ENCODE measurements at places on chromosomes 4 and X.

GRCh38 chr4:54897590-54897989, 227.8 kb downstream of the KDR start:
- no peak for DNase-seq

GRCh38 chr4:69965628-69966027, at the start of gene CSN2:
Gene CSN2 (minus strand): TSS chr4:69965728. CDS start chr4:69960995, 4,733 bp downstream.
- no peak for DNase-seq

DNA sequence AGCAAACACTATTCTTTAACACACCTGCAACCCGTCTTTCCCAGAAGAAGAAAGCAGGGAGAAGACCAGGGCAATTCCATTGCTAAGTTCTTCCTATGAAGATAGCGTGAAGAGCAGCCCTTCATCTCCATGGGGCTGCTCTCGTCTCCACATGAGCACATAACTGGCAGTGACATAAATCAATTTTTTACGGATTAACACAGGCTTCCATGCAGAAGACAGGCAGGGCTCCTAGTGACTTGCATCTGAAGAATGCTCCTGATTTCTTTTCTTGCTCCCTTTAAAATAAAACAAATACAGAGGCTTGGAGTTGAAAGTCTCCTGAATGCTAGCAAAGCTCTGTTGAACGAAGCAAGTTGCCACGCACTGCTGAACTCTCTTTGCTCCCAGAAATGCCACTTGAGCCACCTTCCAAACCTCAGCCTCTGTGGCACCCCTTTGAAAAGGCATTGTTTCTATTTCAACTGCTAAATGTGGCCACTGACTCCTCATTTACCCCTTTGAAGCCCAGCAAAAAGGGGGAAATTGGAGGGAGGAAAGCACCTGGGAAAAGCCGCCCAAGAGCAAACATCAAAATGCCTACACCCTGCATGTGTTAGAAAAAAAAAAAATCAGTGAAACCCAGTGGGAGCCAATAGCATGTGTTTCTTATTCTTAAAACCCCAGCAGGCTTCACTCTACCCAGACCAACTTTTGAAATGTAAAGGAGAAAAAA, 383.7 kb downstream of the IDS start:
- no peak for DNase-seq

DNA sequence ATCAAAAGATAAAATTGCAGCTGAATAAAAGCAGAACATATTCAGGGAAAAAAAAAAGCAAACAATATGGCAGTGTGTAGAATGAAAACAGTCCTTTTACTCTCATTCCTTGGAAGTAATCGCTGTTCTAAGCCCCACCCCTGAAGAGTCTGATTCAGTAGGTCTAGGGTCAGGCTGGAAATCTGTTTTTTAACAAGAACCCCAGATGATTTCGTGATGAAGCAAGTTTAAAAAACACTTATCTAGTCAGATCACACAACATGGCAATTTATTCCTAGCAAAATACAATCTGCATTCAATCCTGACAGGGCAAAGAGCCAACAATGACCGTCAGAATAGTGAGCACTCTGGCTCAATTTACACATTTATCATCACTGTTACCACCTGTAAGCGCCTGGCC, 16.1 kb downstream of the FAM120C start:
- no peak for DNase-seq

DNA sequence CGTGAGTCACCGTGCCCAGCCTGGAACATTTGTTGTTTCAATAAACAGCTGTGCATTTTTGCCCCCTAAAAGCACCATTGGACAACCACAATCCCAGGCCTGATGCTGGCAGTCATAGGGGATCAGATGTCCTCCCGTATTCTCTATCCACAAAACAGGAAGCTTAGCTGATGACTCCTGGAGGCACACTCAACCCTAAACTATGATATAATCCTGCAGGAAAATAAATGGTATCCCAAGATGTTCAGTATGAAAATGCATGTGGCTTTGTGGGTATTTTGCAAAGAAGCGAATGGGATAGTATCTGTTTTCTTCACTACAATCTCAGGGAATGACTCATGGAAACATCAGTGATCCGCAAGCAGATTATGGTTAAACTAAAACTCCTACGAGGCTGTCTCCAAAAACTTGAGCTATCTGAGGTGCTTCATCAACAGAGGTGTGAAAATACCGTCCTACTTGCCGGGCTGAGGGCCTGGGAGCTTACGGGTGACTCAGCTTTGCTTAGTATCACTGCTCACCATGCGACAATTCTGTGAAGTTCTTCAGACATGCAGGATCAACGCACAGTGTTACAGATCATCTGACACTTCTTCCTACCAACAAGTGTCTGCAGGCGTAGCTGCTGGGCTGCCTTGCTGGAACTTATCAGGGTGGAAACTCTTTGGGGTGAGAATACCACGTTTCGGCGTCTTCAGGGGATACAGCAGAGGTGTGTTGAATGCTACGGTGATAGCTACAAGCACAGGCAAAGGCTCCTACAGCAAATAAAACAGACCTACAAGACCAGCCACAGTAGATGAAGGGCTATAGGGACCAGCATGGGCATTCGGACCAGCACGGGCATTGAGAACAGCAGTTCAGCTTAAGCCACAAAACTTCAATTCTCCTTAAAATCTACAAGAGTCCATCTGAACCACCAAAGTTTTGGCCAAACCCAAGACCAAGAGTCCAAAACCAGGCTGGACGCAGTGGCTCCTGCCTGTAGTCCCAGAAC, 148.5 kb downstream of the DHRSX start:
- no peak for DNase-seq

DNA sequence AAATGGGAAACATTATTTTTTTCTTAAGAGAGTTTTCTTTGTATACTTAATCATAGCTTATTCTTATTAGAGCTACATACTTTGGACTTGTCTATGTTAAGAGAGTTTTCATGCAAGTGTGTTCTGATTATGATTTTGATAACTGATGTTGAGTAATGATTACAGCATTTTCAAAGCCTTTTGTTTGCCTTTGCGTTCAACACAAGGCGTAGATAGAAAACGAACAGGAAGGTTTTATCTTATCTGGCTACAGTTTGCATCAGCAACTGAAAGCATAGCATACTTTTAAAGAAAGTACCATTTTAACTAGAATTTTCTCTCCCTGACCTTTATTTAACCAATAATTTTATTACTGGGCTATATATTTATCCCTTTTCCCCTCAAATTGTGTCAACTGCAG, 51.6 kb upstream of the PDLIM5 start:
- DNase-seq: no peak

DNA sequence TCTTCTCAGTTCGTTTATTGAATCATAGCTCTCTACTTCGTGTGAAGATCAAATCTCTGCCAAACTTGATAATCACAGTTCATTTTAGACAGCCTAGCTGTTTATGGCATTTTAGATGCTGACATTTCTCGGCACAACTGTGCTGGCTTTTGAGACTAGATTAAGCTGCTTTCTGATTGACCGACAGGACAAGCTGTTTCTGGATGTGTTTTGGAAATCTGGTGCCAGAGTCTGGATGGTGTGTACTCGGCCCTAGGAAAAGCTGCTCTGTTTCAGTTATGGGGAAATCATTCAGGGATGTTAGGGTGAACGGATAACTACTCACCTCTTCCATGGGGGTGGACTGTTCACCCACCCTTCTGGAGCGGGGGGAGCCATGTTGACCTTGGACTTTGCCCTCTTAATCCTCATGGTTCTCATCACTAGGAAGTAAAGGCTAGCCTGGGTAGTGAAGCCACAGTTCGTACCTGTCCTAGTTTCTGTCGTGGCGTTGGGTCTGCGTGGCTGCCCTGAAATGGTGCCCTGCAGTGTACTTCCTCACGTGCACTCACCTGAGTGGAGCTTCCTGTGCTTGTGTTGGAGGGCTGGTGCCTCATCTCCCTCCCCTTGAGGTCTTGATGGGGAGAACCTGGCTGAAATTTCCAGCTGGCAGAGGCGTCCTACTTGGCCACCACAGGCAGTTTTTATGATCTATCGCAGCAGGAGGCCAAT, 13.7 kb upstream of the WDR1 start:
- no peak for DNase-seq

- no peak for DNase-seq
These were observed 50.2 kb upstream of the GRID2 start for GRCh38 chr4:92253550-92253949.

- no peak for DNase-seq
These were observed 21.2 kb upstream of the SMIM20 start for GRCh38 chr4:25892796-25893195.

DNA sequence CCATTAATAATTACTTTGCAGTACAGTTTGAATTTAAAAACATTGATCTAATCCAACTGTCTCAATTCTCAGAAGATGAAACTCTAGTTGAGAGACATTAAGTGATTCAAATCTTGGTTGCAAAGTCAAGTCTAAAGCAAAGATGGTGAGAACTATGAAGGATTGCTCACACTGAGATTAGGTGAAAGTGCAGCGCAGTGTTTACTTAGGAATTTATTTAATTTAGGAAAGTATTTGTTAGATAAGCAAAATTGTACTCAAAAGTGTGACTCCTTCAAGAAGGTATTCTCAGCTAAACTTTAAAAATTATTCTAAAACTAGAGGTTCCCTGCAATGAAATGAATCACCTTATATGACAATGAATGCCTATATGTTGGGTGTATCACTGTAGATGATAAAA, 454.9 kb downstream of the PDGFC start:
- no peak for DNase-seq

GRCh38 chr4:14518136-14518535, 484.1 kb upstream of the CPEB2 start:
- DNase-seq: no peak

GRCh38 chrX:1933964-1934363, 319.1 kb downstream of the ASMT start:
- DNase-seq: no peak

- no peak for DNase-seq
These were observed 18.4 kb downstream of the BEX4 start for GRCh38 chrX:103233263-103233662.

GRCh38 chr4:7281691-7282665, 89.6 kb downstream of the SORCS2 start:
- no peak for DNase-seq

DNA sequence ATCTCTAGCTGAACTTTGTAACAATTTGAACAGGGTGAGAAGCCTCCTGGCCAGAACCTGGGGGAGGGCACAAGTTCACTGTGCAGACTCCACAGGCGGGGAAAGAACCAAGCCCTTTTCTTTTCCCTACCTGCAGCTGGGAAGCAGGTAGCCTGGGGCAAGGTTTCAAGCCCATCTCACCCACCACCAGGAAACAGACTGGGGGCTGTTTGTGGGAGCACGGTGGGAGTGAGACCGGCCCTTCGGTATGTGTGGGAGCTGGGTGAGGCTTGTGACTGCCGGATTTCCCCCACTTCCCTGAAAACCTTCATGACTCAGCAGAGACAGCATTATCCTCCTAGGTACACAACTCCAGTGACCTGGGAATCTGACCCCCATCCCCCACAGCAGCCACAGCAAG, 211.7 kb downstream of the ZNF674 start:
- no peak for DNase-seq

- DNase-seq: no peak
These were observed 616 bp downstream of the WDR1 start for GRCh38 chr4:10115797-10116568.

GRCh38 chr4:54440394-54441136, 211.5 kb downstream of the PDGFRA start:
- peak; percentile 6 for DNase-seq

GRCh38 chrX:19846995-19847790, 40.2 kb downstream of the SH3KBP1 start:
- DNase-seq: no peak

GRCh38 chr4:39331191-39331590, 35.0 kb downstream of the RFC1 start:
- DNase-seq: no peak

DNA sequence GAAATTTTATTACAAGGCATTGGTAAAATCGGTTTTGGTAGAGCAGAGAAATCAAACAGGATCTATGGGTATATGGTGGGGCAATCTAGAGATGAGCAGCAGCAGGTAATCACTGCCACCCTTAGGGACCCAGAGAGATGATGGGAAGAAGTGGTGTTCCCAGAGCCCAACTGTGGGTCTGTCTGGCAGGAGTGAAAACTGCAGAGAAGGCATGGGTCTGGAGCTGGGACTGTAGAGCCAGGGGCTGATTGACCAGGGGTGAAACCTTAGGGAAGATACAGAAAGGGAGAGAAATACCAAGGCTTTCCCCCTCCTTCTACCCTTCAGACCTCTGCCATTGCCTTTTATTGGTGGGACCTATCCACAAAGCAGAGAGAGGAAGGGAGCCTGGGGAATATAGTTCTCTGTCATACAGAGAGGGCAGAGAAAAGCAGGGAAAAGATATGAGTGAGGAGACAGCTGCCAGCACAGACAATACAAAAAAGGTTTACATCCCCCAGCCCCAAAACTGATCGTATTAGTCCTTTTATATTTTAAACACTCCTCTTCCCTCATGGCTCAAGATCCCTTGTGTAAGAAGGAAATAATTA, 28.7 kb downstream of the PDLIM5 start:
- no peak for DNase-seq

DNA sequence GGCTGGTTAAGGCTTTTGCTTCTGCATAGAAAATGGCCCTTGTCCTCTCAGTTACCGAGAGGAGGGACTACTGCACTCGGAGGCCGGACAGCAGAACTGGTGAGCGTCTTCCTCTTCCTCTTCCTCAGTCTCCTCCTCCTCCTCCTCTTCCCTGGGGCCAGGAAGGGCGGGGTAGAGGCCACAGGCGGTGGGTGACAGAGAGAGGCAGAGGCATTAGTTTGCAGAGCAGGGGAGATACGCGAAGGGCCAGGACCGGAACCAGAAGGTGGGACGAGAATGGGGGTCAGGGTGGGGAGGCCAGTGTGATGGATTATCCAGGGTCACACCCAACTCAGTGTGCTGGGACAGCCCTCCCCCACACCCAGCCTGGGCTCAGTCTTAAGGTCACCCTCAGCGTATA, 14.5 kb downstream of the IQSEC2 start:
- DNase-seq: no peak

- DNase-seq: peak; percentile 55
These were observed 812 bp upstream of the KDM6A start for GRCh38 chrX:44871931-44872820.

- no peak for DNase-seq
These were observed 654.9 kb upstream of the HTR2C start for GRCh38 chrX:113929004-113929403.

GRCh38 chrX:86805241-86805640, 657.0 kb downstream of the DACH2 start:
- no peak for DNase-seq

DNA sequence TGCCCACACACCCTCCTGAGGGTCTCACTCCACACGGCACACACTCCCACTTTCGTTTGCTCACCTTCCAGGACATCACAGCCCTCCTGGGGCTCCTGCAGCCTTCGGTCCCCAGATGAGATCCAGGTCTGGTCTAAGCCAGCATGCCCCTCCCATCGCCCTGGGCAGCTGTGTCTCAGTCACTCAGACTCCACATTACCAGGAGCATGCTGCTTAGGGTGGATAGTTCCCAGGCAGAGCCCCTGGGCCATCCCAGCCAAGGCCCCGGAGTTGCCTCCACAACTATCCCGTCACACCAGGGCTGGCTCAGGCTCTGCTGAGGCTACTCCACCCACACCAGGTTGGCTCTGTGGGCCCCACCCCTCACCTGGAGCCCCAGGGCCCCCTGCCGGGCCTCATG, 50.4 kb upstream of the PSAPL1 start:
- DNase-seq: no peak

Data from hippocampal formation (tissue), 2 donors.